ENCODE measurements at places on chromosomes 4 and X.

GRCh38 chr4:166422475-166422874, 549.4 kb downstream of the TLL1 start:
- no peak for DNase-seq

DNA sequence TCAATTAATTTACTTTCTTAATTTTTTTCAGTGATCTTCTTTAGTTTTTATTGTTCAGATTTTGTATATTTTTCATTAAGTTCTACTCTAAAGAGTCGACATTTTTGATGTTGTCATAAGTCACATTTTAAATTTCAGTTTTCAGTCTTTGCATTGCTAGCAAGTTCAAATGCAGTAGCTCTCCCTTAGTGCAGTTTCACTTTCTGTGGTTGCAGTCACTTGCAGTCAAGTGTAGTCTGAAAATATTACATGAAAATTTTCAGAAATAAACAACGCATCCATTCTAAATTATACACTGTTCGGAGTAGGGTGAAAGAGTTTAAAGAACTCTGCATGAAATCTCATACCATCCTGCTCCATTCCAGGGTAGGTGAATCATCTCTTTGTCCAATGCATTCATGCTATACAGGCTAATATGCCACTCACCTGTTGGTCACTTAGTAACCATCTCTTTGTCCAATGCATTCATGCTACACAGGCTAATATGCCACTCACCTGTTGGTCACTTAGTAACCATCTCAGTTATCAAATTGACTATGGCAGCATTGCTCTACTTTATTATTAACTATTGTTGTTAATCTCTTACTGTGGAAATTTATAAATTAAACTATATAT, 356.9 kb downstream of the STPG2 start:
- DNase-seq = no peak

DNA sequence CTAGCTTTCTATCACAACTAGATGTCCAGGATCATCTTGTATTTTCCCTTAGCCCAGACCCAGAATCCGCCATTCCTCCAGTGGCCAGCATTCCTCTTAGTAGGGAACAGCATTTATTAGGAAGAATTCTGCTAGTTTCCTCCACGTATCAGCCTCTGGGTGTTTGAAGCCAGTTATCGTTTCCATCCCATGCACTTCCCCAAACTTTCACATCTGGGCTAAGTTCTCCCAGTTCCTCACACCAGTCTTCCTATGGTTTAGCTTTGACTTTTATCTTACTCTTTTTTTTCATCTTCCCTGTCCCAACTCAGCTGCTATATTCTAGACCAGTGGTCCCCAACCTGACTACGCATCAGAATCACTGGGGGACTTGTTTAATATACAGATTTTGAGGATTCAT, 53.5 kb upstream of the PRSS48 start:
- no peak for DNase-seq

- DNase-seq = no peak
Measured at GRCh38 chrX:53044995-53045394, 3.6 kb upstream of the GPR173 start.

- DNase-seq = no peak
Measured at GRCh38 chr4:153204247-153204671, at the start of gene TRIM2. TSS of gene TRIM2 (plus strand) at chr4:153204443. CDS start at chr4:153204531, 88 bp downstream.

- no peak for DNase-seq
Measured at GRCh38 chr4:167176723-167177367, 57.4 kb downstream of the SPOCK3 start.

- DNase-seq = no peak
Measured at GRCh38 chr4:14856934-14857235, 145.4 kb upstream of the CPEB2 start.

GRCh38 chrX:70446380-70447350, 2.0 kb downstream of the DLG3 start:
- DNase-seq = no peak

DNA sequence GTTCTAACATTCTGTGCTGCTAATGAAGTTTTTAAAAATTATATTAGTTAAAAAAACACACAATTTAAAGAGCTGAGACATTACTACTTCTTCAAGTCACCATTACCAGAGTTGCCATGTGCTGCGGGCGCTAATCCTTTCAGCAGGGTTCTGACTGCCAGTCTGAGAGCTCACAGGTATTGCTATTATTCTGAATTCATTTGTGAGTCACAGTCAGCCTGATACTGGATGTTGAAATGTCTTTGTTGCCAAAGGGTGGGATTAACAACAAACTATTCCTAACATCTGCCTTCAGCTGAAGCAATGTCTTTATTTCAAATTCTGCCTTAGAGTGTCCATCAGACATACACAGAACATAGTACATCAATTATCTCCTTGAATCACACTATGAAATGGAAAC, 197.1 kb upstream of the FGF13 start:
- no peak for DNase-seq

DNA sequence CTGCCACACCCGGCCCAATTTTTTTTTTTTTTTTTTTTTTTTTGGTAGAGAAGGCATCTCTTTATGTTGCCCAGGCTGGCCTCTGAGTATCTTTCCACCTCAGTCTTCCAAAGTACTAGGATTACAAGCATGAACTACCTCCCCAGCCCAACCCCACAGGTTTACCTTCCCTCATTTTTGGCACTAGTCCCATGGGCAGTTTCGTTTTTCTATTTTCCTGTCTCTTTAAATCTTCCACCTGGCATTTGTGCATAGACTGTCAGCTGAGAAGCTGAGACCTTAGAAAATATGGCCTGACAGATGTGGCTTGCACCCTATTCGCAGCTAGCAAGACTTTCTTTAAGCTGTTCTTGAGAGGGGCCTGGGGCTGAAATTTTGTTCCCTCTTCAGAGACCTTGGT, 27.9 kb downstream of the TNIP2 start:
- no peak for DNase-seq

DNA sequence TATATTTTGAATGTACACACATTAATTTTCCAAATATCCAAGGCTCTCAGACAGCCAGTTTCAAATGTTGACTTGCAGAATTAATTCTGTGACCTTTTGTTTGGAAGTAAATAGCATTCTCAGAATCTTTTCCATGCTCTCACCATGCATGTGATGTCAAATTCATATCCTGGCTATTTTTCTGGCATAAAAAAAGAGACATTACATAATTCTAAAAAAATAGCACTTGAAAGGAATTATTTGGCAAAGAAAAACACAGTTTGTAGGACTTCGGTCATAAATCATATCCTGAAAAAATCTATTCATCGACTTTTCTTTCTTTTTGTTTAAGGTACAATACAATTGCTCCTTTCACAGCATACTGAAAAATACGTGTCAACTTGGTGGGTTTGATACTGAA, 111.2 kb downstream of the GLRA3 start:
- no peak for DNase-seq

DNA sequence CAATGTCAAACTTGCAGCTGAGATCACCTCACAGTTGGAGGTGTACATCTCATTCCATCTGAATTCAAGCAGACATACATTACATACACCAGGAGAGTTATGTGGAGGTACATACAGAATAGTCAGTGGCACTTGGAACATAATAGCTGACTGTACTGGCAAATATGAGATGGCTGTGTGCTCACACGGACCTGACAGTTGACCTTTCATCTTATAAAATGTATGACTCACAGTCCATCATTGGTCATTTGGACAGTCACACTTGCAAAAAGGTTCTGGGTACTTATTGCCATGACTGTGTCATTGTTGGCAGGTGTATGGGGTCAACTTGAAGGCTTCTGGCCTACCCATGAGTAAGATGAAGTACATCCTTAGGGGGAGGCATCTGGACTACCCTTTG, 88.6 kb upstream of the WDR1 start:
- no peak for DNase-seq

GRCh38 chrX:88886908-88887307, 139.9 kb downstream of the CPXCR1 start:
- DNase-seq = no peak

- no peak for DNase-seq
Measured at GRCh38 chr4:140316799-140317198, 56.6 kb upstream of the SCOC start.

DNA sequence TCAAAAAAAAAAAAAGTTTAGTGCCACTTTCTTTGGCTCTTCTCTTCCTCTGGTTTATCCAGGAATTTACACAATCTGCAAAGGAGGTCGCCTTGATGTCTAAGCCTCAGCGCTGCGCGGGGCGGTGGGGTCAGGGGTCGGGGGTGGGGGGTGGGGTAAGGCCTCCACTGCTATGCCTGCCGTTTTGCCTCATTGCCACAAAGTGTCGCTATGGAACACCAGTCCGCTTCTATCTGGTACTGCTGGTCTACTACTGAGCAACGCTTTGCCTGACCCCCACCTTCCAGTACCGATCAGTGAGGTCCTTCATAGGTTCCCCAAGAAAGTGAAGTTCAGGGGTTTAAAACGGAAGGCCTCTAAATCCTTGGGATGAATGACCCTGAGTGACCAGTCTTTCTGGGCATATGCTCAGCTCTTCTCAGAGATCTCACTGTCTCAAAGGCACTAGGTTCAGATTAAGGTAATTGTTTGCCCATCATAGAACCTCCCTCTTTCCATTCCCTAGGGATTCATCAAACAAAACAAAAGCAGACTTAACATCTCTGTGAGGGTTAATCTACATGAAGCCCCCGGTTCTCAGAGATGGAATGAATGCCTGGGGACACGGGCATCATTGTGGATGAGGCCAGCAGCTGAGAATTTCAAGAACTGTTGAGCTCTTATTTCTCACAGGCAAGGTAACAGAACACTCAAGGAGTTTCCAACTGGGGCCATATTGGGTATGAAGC, 16.9 kb upstream of the TSR2 start:
- DNase-seq = no peak

- no peak for DNase-seq
Measured at GRCh38 chr4:114464726-114465272, 133.8 kb upstream of the UGT8 start.

- no peak for DNase-seq
Measured at GRCh38 chr4:139763205-139763604, 97.6 kb downstream of the MGST2 start.

- no peak for DNase-seq
Measured at GRCh38 chrX:65841263-65841662, 173.8 kb downstream of the MSN start.

DNA sequence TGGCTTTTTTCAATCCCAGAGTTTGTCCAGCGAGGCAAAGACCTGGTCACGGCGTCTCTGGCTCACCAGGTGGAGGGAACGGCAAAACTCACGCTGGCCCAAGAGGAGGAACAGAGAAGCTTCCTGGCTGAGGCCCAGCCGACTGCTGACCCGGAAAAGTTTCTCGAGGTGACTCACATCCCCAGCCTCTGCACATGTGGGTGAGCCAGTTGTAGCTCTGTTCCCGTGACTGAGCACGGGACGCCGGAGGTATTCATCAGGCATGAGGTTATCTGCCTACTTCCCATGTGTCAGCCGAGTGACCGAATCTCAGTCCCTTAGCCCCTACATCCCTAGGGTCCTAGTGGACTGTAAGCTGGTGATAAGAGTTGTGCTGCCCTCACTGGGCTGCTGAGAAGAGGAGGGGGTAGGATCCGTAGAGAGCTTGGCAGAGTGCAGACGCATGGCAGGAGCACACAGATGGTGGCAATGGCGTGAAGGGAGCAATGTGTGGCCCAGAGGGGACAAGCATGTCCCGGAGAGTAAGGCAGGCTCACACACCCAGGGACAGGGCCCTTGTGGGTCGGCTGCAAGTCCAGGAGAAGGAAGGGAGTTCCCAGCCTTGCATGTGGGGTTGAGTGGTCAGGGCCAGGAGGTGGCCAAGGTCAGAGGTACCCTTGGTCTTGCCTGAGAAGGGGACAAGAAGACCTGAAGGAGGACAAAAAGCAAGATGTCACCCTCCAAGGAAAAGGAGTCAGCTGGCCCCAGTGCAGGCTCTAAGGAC, 42.9 kb downstream of the EVC start:
- DNase-seq = no peak

DNA sequence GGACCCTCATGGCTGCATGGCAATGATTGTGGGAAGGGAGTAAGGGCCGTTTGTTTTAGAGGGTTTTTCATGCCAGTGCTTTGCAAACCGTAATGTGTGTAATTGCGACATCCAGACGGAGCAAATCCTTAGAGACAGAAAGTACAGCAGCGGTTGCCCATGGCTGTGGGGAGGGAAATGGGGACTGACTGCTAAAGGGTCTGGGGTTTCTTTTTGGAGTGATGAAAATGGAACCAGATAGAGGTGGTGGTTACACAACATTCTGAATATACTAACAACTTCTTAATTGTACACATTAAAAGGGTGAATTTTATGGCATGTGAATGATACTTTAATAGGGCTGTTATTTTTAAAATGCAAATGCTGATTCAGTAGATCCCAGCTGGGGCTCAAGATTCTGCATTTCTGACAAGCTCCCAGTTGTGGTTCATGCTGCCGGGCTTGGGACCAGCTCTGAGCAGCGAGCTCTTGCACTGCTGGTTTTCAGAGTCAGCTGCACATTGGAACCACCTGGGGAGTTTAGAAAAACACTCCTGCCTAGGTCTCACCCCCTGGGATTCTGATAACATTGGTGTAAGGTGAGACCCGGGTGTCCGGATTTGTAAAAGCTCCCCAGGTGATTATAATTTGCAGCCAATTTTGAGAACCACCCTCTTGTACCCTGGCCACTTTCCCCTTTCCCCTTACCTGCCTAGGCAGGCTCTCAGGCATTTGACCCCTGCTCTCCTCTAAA, 47.7 kb downstream of the PRPS1 start:
- DNase-seq = no peak

DNA sequence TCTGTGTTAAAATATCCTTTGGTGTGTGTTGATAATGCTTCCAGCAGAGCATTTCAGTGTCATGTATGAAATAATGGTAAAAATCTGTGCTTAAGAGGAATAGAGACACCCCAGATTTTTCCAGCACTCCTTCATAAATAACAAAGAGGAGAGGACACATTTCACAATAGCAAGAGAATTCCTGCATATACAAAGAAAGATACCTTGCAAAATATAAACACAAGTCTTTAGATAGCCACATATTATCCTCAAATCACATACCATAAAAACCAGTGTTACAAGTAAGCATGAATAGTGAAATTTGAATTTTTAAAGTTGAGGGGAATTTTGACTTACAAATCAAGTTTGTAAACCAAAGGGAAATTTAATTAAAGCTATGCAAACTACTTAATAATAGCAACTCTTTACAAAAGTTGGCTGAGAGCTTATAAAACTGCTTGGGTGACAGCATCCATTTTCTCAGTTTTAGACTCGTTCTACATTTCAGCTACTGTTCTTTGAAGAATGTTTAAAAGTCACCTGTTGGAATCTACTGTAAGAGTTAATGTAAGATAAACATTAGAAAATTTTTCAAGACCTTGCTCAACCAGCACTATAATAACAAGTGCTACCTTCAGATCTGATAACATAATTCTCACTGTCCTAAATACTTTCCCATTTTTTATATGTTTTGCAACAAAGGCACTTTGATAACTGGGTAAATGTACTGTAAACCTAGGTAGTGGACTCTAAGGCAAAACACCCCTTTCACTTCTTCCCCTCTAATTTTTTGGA, 3.7 kb downstream of the APELA start:
- DNase-seq = no peak

GRCh38 chr4:180832073-180832472, 1411.1 kb upstream of the TENM3 start:
- DNase-seq = no peak

- no peak for DNase-seq
Measured at GRCh38 chrX:103187953-103188475, 26.9 kb upstream of the BEX4 start.

- DNase-seq = no peak
Measured at GRCh38 chr4:112168719-112169500, 23.7 kb downstream of the FAM241A start.

Data from iPS DF 19.7 (cell line).